ENCODE measurements at places on chromosomes 2 and 18.
A peak's percentile ranks its signal among the peaks of the same experiment; 100 is the strongest.

- no peak for DNase-seq
These were observed 207.4 kb downstream of the TCF4 start for GRCh38 chr18:55380589-55380988.

DNA sequence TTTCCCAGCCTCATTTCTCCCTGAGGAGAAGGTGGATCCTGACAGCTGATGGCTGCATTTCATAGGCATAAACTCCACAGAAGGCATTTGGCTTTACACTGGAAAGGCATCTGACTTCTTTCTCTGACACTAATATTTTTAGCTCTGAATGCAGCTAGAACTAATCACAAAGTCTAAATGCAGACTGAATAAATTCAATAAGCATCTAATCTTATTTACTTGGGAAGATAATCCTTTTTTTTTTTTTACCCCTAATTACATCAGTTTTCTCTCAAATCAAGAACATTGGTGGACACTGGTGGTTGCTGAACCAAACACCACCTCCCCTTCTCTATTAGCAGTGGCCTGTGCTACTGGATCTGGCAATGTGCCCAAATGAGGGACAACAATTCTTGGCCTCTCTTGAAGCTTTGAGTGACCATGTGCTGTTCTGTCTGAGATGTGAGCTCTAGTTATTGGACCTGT, 50.9 kb upstream of the CD226 start:
- DNase-seq = no peak

DNA sequence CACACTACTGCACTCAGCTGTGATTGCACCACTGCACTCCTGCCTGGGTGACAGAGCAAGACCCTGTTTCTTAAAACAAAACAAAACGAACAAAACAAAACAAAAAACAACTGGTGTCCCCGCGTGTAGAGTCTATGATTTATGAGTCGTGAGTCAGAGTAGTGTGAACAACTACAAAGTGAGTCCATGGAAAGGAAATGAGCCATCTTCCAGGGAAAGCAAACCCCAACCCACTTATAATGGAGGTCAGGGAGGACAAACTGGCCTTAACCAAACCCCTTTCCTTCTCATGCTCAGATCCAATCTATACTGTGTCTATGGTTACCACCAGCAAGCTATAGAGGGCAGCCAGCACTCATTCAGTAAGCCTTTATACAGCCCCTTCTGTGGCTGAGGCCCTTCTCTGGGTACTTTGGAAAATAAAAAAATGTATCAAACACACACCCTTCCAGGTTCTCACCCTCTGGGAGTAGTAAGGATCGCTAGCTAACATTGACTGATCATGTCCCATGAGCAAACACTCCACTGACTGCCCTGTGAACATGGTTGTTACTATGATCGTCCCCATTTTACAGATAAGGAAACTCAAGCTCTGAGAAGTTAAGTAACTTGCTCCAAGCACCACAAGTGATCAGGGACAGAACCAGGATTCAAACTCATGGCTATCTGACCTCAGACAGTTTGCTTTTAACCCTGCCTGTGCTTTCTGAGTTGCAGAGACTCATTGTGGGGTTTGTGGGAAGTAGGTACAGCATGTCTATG, 24.7 kb upstream of the COLEC12 start:
- no peak for DNase-seq

DNA sequence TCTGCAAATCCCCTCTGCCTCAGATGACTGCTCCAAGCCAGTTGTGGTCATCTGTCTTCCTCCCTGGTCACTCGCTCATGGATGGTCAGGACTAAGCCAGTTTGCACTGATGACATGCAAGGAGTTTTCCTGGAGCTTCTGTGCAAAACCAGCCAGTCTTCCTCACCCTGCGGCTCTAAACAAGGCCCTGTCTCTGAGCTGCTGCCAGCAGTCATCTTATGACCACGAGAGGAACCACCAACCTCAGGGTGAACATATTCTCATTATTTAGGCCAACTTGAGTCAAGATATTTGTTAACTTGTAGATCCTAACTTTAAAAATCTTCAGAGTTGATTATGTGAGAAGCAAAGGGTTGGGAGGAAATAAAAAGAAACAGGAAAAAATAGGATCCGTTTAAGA, 119.9 kb upstream of the CAB39 start:
- DNase-seq = no peak

DNA sequence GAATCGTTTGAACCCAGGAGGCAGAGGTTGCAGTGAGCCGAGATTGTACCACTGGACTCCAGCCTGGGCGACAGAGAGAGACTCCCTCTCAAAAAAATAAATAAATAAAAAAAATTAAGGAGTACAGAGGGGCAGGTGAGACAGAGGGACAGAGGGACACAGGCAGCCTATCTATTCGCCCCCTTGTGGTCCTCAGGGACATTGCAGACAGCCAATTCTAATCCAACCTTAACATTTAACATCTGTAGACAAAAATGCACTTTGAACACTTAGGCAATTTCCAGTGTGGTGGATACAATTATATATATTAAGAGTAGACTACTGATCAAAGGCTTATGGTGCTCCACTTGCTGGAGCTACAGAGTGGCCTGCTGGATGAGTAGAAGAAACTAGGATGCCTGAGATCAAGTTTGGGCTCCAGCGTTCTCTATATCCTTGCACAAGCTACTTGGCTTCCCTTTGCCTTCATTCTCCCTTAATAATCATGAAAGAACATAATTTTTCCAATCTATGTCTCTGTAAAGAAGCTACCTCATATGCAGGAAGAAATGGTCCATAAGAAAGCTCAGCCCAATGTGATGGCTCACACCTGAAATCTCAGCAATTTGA, 8.2 kb upstream of the SMARCAL1 start:
- peak; percentile 70 for DNase-seq

- no peak for DNase-seq
These were observed 12.6 kb downstream of the RELCH start for GRCh38 chr18:62199629-62200028.

GRCh38 chr2:236985761-236986339, 99.8 kb upstream of the COPS8 start:
- DNase-seq = no peak

DNA sequence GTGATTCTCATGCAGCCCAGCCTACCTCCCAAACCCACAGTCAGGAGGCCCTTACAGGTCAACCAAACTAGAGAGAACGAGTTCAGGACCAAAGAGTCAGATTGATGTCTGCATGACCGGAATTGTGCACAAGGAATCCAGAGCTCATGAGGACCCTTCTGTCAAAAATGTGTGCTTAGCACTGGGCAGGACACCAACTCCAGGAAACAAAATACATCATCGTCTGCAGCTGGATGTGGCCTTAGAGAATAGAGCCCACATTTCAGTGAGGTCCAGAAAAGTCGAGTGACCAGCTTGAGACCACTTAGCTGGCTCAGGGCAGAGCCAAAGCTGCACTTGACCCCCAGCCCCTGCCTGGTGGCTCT, 3.2 kb downstream of the TNS1 start:
- DNase-seq = no peak

DNA sequence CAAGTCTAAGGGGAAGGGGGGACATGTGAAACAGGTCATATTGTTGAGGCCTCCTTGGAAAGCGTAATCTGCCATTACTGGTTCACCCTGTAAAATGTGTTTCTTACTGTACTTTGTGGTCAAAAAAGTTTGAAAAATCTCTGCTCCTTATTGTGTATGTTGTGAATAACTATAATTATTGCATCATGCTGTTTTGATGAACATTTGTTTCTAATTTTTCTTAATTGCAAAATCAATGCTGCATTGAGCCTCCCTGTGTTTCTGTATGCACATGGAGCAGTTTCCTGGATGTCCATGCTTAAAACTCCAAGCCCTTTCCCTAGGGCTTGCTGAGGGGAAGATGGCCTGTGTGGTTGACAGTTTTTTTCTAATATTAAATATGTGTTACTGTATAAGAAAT, 158.6 kb downstream of the RNF144A start:
- no peak for DNase-seq

DNA sequence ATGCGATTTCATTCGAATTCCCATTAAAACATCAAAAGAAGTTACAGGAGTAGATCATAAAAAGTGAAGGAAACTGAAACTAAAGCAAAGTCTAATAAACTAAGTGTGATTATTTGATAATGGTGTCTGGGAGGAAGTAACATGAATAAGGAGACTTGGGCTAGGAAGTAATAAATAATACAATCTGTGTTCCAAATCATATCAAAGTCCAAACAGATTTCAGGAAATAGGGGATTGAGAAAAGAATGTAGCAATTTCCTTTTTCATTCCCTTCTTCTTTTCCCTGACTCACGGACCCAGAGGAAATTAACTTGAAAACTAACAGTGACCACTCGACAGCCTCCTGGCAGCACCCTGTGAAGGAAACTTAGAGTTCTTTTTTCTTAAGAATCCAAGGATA, 758.4 kb upstream of the GCFC2 start:
- DNase-seq = no peak

GRCh38 chr2:138703242-138703641, 76.9 kb downstream of the NXPH2 start:
- no peak for DNase-seq

DNA sequence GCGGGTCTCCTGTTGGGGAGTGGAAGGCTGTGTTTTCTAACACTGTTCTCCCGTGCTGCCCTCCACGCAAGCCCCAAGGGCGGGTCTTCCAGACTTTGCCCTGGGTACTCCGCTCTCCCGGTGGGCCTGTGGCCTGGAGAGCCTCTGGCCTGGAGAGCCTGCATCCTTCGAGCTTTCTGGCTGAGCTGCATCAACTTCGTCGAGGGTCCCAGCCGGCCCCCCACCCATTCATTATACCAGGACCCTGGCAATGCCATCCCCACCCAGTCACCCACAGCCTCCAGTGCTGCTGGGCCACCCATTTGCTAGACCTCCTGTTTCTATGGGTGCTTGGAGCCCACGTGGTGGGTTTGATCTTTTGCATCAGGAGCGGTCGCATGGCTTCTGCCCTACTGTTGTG, 102.2 kb downstream of the PTGR3 start:
- peak; percentile 11 for DNase-seq

DNA sequence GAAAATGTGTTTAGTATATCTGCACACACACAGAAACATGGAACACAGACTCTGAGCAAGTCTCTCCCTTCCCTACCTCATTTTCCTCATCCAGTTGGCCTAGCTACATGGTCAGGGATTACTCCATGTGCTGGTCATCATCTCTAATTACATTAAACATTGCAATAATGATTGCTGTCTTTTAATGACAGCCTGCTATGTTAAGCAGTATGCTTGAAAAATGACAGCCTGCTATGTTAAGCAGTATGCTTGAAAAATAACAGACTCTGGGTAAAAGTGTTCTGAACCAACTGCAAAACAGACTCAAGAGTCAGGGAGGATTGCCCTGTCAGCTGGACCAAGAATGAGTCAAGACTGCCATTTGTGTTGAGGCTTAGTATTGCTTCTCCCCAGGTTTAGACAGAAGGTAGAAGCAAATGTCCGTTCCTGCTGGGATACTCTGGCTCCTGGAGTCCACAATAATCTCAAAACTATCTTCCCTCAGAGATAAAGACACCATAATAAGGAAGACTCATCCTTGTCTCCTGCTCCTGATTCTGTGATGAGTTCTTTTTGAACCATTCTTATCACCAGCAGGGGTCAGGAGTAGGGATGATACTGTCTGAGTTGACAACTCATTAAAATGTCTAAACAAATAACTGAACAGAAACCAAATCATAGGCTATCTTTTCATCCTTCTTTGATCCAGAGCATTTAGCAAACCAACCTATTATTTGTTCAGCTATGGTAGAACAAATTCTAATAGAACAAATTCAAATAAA, 57.7 kb downstream of the CCDC93 start:
- DNase-seq = no peak

Measured in stimulated activated CD8-positive, alpha-beta memory T cell treated with anti-CD3 and anti-CD28 coated beads, Interleukin-4, amount 100 ng/mL, for 48 hours (primary cell).